HL-60 (cell line): ENCODE measurements at places on chromosomes 16 and 17.
A peak's percentile ranks its signal among the peaks of the same experiment; 100 is the strongest.

DNA sequence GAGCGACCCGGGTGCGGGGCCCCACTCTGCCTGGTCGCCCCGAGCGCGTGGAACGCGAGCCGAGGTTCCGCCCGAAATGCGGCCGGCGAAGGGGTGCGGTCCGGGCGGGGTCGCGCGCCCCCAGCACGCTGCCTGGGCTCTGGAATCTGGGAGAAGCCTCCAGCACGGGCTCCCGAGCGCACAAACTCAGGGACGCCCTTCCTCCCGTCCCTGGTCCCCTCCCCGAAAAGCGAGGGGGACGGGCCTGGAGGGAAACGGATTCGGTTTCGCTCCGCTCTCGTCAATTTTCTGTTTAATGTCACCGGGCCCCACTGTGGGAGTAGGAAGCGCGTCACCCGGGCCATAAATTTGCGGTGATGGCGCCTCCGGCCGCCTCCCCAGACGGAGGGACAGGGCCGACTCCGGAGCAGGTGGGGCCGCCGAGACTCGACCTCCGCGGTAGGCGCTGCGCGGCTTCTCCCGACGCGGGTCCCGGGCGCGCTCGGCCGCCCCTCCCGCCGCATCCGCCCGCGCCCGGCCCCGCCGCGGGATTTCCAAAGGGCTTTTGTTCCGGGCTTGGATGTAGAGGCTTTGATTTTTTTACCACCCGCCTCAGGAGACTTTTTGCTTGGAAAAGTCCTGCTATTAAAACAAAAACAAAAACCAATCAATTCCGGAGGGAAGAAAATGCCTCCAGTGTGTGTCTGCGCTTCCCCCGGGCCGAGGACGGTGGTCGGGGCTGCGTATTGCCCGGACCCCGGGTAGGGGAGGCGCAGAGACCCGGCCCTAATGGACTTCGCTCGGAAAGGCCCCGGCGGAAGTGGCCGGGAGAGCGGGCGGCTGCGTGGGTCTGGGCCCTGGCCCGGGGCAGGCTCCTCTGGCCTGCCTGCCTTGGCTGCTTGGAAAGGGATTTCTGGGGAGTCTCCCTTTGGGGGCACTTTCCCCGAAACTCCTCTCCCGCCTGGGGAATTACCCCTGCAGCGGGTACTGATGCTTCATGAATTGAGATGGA lies 7.9 kb upstream of the BAHCC1 start:
- DNase-seq: no peak

- DNase-seq: no peak
Measured at GRCh38 chr16:59596693-59597092, 862.6 kb upstream of the GOT2 start.

DNA sequence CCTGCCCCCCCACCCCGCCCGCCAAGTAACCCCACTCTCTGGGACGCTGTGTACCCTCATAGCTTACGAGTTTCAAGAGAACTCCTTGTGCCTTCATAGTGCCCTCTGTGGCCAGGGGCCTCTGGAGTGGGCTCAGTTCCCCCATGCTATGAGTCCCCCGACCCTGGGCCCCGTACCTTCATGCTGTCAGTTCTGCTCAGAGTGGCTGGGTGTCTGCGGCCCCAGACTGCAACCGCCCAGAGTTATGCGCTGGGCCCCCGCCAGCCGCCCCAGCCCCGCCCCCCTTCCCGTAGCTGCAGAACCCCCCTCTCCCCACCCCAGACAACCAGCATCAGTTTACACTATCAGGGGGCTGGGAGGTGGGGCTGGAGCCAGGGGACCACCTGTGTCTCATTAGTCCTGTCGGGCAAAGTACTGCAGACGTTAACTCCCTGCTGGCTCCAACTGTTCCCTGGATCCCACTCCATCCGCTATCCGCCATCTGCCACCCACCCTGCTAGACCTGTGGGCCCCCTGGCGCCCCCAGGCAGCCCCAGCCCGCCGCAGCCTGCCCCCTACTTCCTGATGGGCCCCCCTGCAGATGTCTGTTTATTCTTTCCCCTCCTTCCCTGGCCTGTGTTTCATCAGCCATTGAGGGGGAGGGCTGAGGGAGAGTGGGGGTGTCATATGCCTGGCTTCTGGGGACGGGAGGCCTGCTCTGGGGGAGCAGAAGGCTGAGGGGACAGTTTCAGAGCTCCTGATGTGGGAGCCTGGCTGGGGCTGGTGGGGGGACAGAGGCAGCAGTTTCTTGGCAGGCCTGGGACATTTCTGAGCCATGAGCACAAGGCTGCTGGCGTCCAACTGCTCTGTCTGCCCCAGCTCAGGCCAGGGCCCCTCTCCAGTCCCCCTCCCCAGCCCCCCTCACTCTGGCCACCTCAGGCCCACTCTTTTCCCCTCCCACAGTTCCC lies at the start of gene MFAP4:
TSS of gene MFAP4 (minus strand) at position 217 of the 947 bp plus-strand sequence. CDS start at position 182, 35 bp downstream.
- DNase-seq: no peak

GRCh38 chr16:12815361-12815760 lies 11.7 kb upstream of the CPPED1 start:
- no peak for DNase-seq

- no peak for DNase-seq
Measured at GRCh38 chr16:53232826-53233529, 178.2 kb downstream of the CHD9 start.

- no peak for DNase-seq
Measured at GRCh38 chr16:79838496-79839259, 238.1 kb upstream of the MAF start.

- no peak for DNase-seq
Measured at GRCh38 chr17:42997390-42997983, 732 bp upstream of the RPL27 start.

- DNase-seq: no peak
Measured at GRCh38 chr17:1878419-1879121, 48.8 kb downstream of the RPA1 start.

DNA sequence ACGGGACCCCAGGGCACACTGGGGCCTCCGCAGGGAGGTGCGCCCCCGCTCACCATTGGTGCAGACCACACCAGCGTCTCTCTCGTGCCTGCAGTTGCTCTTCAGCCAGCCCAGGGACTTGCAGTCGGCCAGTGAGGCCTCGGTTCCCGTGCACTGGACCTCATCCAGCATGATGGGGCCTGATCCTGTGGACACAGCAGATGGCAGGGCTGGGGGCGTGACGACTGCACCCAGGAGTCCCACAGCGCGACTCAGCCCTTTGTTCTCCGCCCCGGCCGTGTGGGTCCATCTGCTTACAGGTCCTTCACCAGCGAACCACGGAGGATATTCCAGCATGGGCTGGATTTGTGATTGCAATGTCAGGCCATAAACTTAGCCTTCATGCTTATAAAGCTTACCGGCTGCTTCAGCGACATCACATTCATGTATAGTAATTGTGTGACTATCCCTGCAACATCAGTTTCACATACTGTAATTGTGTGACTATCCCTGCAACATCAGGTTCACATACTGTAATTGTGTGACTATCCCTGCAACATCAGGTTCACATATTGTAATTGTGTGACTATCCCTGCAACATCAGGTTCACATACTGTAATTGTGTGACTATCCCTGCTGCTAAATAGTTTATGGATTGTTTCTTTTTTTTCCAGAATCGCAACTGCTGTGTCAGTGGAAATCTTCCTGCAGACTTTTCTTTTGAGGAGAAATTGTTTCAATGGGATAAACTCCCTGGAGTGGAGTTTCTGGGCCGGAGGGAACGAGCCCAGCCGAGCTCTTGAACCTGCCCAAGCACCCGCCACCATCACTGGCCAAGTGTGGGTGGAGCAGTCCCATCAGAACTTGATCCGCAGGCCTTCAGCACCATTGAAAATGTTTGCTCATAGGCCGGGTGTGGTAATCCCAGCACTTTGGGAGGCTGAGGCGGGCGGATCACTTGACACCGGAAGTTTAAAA lies 4.8 kb downstream of the LGALS3BP start:
- DNase-seq: peak; percentile 25

- no peak for DNase-seq
Measured at GRCh38 chr16:85498607-85499006, 114.5 kb upstream of the GSE1 start.

- DNase-seq: peak; percentile 75
Measured at GRCh38 chr16:57043248-57043647, 49.1 kb upstream of the CPNE2 start.

- no peak for DNase-seq
Measured at GRCh38 chr16:58413359-58413758, 21.1 kb downstream of the GINS3 start.

DNA sequence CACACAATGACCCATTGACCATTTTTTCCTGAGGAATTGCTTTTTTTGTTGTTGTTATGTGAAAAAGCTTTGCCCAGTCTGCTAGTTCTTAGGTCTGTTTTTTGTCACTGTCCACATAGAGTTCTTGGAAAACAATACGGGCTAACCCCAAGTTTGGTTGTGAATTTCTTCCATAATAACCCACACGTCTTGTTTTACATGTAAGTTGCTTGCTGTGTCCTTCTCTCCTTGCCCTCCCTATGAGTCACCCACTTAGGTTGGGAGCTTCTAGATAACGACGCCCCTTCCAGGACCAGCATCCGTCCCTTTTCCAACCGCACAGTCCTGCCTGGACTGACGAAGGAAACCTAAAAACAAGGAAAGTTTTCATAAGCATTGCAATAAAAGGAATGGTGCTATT lies 175.3 kb upstream of the HS3ST3A1 start:
- DNase-seq: no peak

DNA sequence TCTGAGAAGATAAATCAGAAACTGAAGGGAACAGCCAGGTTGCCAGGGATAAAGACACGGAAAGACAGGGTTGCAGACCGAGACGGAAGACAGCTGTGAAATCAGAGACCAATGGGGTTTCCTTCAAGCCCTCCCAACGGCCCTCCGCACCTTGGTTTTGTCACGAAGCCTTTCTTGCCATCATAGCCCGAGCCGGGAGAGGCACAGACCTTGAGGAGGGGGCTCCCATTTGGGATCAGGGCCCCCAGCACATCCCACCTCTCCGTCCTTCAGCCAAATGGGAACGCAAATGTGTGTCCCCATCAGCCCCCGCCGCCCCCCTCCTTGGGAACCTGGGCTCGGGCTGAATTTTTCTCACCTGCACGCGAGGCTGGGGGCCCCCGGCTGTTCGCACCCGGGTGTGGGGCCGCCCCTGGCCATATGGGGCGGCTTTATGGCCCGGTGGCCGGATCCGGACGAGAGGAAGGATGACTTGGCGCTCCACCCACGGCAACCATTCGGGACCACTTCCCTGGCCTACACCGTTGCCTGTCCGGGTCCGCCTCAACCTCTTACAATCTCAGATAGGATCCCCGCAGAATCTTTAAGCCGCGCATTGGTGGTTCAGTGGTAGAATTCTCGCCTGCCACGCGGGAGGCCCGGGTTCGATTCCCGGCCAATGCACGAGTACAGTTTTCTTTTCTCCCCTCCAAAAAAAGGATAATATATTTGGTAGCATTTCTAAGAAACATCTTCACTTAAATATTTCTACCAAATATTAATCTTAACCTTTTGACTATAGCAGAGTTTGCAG lies 1.4 kb upstream of the HES7 start:
- no peak for DNase-seq

DNA sequence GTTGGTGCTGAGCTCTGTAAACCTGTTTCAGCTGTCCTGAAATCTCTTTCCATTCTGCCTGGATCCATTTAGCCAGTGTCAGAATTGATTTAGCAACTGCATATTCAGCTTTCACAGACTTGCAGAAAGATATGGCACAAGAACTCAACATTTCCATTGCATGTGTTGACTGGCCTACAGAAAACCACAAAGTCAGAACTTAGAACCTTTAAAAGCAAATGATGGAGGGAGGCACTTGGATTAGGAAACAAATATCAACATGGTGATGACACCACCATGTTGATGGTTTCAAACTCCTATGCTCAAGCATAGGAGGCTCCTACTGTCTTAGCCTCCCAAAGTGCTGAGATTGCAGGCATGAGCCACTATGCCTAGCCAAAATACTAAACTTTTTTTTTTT lies 52.3 kb upstream of the ARL6IP1 start:
- no peak for DNase-seq

DNA sequence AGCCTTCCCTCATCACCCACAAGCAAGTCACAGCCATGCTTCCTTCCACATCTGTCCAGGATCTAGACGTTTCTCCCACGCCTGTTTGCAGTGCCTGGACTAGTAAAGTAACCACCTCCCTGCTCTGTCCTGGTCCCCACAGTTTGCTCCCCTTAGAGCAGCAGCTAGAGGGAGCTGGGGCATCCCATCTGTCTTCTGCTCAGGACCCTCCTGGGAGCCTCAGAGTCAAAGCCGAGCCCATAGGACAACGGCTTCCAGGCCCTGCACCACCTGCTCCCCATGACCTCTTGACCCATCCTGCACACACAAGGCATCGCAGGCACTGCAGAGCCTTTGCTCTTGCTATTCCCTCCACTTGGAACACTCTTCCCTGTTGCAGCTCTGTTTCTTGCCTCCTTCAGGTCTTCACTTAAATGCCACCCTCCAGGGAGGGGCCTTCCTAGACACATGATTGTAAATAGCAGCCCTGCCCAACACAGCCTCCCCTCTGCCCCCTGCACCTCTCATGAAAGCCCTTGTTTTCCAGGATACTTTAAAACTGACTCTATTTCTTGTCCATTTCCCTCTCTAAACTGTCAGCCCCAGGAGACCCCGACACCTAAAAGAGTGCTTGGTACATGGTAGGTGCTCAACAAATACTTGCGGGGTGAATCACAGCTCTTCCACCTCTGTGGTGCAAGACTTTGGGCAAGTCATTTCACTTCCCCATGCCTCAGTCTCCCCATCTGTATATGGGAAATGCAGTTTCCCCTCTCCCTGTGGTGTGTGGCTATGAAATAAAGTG lies 3.1 kb downstream of the NATD1 start:
- no peak for DNase-seq

DNA sequence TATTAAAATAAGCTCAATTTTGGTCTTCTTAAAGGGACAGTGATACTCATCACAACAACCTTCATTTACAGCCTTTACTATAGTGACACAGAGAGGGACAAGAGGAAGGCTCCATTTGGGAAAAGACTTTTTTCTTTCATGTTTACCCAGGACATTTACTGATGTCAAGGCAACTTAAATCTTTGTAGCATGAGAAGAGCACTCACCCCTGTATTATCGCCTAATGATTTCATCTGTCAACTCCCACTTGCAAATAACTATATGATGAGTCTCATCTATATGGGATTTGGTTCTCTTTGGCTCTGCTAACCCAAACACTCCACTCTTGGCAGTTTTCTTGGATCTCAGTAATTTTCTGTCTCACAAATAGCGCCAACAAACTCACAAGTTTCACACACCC lies 24.1 kb downstream of the BLMH start:
- no peak for DNase-seq

- DNase-seq: no peak
Measured at GRCh38 chr17:15341385-15341849, at the start of gene TEKT3. TEKT3 (minus strand) TSS chr17:15341597; CDS start chr17:15331585, 10,012 bp downstream.

DNA sequence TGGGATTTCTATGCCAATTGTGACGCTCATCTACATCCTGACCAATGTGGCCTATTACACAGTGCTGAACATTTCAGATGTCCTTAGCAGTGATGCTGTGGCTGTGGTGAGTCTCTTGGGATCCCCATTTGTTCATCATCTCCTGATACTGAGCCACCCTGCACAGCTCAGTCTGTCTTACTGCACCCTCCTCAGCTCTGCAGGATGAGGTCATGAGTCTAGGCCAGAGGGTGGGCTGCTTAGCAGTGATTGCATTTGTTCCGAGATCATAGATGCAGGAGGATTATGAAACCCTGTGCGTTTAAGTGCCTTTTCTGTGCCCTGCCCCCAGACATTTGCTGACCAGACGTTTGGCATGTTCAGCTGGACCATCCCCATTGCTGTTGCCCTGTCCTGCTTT lies 19.5 kb downstream of the SLC7A6OS start:
- no peak for DNase-seq
